ENCODE measurements at places on chromosomes 3 and 15. TPM values are rescaled to one million over a fixed set of nuclear protein-coding genes. Genes with fewer than 3 reads are reported as not detected.

SOX2 gene
- 31.6 TPM for polyA plus RNA-seq

MYO5C gene
- 4.9 TPM for polyA plus RNA-seq

ECE2 gene
- not detected for polyA plus RNA-seq

SPINT1 gene
- 161 TPM for polyA plus RNA-seq

ACKR2 gene
- polyA plus RNA-seq: 0.75 TPM

DTWD1 gene
- polyA plus RNA-seq: 11.0 TPM

GOLGA6B gene
- not detected for polyA plus RNA-seq

Measured in esophagus (tissue), 2 donors.